ENCODE measurements at places on chromosomes 2 and 18.

- DNase-seq: no peak
Observed at GRCh38 chr18:53490019-53490418, 734.5 kb downstream of the MBD2 start.

GRCh38 chr2:30266051-30266621 is 34.8 kb downstream of the LBH start:
- peak; percentile 63 for DNase-seq

- no peak for DNase-seq
Observed at GRCh38 chr2:44480068-44480467, 118.3 kb downstream of the CAMKMT start.

GRCh38 chr2:19198381-19198780 is 160.0 kb downstream of the OSR1 start:
- DNase-seq: no peak

DNA sequence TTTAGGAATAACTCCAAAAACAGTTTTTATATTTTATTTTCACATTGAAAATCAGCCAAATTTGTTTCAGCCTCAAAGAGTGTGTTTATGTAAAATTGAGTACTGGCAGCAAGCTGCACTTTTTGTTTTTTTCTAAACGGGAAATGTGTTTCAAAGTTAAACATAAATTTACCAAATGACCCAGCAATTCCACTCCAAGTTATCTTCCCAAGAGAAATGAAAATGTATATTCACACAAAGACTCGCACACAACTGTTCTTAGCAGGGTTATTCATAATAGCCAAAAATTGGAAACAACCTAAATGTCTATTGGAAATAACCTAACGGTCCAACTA is 9.3 kb downstream of the ALPK2 start:
- no peak for DNase-seq

DNA sequence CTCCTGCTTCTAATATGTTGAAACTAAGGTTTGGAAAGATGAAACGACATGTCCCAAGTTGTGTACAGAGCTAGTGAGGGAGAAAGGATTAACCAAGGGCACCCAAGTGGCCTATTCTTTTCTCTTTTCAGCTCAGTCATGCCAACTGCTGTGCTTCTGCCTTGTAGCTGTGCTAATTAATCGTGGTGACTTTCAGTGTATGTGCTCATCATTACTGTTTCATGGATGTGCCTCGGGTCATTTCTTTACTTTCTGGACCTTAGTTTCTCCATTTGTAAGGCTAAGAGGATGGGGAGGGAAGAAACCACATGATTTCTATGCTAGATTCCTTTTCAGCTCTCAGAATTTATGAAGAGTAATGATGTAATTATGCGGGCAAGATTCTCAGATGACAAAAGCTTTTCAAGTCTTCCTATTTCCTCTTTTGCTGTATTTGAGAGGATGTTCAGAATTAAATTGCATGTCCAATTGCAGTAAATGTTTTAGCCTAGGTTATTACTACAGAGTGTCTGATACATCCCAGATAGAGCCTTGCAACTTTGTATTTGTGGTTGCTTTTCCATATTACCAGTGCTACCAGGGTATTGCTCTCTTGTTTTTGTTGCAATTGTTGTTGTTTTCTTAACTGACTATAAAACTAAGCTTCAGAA is 621.2 kb downstream of the CNTNAP5 start:
- no peak for DNase-seq

DNA sequence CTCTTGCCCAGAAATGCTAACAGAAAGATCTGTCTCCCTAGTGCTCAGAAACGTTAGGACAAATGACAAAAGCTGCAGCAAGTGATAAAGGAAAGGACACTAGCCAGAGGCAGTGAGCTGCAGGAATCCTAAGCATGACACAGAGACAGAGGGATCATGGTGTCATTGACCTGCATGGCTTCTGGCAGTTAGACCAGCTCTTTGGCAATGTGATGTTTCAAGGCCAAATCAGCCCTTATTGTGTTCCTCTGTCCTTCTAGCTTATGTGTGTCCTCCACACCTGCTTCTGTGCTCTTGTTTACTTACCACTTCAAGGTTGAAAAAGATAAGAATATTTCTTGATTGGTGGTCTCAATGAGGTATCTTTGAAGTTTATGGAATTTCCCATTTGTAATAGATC is 120.8 kb downstream of the RHBDD1 start:
- no peak for DNase-seq

- DNase-seq: no peak
Observed at GRCh38 chr18:11366410-11366809, 217.0 kb upstream of the PIEZO2 start.

GRCh38 chr2:61834893-61835292 is 19.0 kb downstream of the FAM161A start:
- DNase-seq: no peak

- peak; percentile 82 for DNase-seq
Observed at GRCh38 chr2:241882091-241882625, 12.6 kb downstream of the RTP5 start.

GRCh38 chr2:15316370-15316814 is 244.7 kb downstream of the NBAS start:
- peak; percentile 38 for DNase-seq

- no peak for DNase-seq
Observed at GRCh38 chr18:22550366-22550765, 132.7 kb upstream of the CTAGE1 start.

GRCh38 chr2:40281021-40281940 is 170.6 kb downstream of the SLC8A1 start:
- no peak for DNase-seq

DNA sequence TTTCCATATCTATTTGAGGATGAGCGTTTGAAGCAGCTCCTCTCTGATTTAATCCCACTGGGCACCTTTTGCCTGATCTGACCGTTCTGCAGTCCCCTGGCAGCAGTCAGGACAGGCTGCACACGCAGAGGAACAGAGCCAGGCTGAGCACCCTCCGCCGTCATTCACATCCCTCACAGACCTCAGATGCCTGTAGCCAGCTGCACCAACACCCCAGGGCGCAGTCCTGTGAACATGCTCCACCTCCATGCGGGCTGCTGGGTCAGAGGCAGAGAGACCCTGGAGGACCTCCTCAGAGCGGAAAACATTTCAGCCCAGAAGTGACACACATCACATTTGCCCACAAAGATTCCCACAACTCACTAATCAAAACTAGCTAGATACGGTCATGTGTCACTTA is 146.1 kb downstream of the SEPTIN10 start:
- DNase-seq: no peak

DNA sequence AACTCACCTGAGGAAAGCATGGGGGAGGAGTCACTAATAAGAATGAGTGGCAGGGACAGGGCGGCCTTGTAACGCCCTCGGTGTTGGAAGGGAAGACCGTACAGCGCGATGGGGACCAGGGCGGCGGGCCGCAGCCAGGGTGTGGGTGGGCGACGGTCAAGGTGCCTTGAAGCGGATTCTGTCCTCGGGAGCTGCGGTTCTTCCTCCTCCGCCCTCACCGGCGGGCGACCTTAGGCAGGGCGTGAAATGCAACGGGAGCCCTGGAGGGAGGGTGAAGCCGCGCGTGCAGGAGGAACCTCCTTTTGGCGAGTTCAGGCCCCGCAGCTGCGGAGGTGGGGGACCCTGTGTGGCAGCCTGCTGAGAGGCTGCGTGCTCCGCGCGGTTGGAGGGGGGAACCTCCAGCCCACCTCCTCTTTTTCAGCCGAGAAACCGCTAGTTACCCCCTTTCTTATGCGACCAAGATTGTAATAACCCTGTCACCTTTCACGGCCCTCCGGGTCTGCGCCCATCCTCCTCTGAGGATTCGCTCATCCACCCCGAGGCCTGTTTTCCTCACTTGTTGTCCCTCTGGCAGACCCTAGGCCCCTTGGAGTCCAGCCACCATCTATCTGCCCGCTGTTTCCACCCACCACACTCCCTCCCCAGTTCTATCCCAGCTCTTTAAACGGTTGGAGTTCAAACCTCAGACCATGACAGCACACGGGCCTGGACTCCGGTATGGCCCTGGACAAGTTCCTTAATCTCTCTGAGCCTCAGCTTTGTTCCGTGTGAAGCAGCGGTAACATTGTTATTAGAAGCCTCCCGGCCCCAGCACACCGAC is 823 bp upstream of the RNU2-63P start:
- no peak for DNase-seq

DNA sequence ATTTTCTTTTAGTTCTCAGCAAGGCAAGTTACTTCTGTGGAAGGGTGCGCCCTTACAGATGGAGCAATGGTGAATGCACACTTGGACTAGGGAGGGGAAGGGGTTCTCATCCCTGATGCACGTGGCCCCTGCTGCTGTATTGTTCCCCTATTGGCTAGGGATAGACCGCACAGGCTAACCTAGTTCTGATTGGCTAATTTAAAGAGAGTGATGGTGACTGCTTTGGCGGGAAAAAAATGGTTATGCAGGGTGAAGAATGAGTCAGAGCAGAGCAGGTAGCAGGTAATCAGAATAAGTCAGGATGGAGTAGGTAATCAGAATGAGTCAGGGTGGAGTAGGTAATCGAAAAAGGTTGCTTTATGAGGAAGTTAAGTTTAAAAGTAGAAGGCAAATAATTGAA is 171.5 kb downstream of the MTCL1 start:
- no peak for DNase-seq

DNA sequence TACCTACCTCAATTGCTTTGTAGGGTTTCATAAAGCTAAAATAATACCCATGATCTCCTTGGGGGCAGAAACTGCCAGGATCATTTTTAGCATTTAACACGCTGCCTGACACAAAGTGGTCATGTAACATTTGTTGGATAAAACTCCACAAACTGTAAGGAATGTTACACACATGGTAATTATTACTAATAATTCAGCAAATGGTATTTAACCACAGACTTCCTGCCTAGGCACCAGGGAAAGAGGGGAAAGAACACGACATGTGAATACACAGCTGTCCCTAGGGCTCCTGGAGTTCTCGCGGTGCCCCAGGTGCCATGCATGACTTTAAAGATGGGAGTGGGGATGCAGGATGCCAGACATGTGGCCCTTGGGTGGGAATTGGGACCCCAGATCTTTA is 43.5 kb downstream of the ASAP2 start:
- no peak for DNase-seq

- DNase-seq: no peak
Observed at GRCh38 chr2:67108231-67108630, 288.9 kb upstream of the ETAA1 start.

- no peak for DNase-seq
Observed at GRCh38 chr2:164662868-164663631, 41.8 kb upstream of the GRB14 start.

- DNase-seq: no peak
Observed at GRCh38 chr2:214537929-214538328, 127.1 kb downstream of the VWC2L start.
